ENCODE measurements at places on chromosomes 7 and 10. TPM values are rescaled to one million over a fixed set of nuclear protein-coding genes. Genes with fewer than 3 reads are reported as not detected.
A peak's percentile ranks its signal among the peaks of the same experiment; 100 is the strongest.

Gene ECD
- total RNA-seq: 26.9 TPM

Gene KAZALD1
- total RNA-seq: 14.6 TPM

Gene SLC26A5
- not detected for total RNA-seq

Gene CHRM2
- total RNA-seq: 3.2 TPM

Gene NXPH1
- not detected for total RNA-seq

Gene OPN4
- not detected for total RNA-seq

- peaks cover 18% of the 10 kb centered on the region for H3K4me1 ChIP-seq
- H3K4me3 ChIP-seq: no peak overlapping the region
- peaks cover 9% of the 10 kb centered on the region for H3K36me3 ChIP-seq
- H3K27me3 ChIP-seq: no peaks in the 10 kb centered on the region
- no peak overlapping the region for H3K27ac ChIP-seq
- peak; percentile 55 for DNase-seq
Measured at GRCh38 chr7:41977151-41977651, 259.8 kb downstream of the GLI3 start.

- H3K27me3 ChIP-seq: peaks cover 5% of the 10 kb centered on the region
- H3K4me1 ChIP-seq: peaks cover 82% of the 10 kb centered on the region
- no peak overlapping the region for H3K4me3 ChIP-seq
Measured at GRCh38 chr10:48572414-48572813, 32.5 kb downstream of the ARHGAP22 start.

GRCh38 chr7:110050785-110051184 lies 1040.1 kb upstream of the LRRN3 start:
- H3K27ac ChIP-seq: no peak overlapping the region
- no peak overlapping the region for H3K4me3 ChIP-seq
- no peaks in the 10 kb centered on the region for H3K27me3 ChIP-seq
- H3K4me1 ChIP-seq: peaks cover 27% of the 10 kb centered on the region

- no peaks in the 10 kb centered on the region for H3K4me1 ChIP-seq
- H3K4me3 ChIP-seq: no peak overlapping the region
- H3K27me3 ChIP-seq: 0 out of 2 replicates have a peak, but pooled peaks cover 3% of the 10 kb centered on the region
- no peaks in the 10 kb centered on the region for H3K36me3 ChIP-seq
- H3K27ac ChIP-seq: no peak overlapping the region
Measured at GRCh38 chr10:124624895-124625294, 119.3 kb downstream of the FAM53B start.

GRCh38 chr7:142391191-142391992 lies 133.5 kb upstream of the PRSS58 start:
- H3K27ac ChIP-seq: no peak overlapping the region
- DNase-seq: no peak
- H3K4me1 ChIP-seq: peaks cover 18% of the 10 kb centered on the region
- H3K36me3 ChIP-seq: no peaks in the 10 kb centered on the region
- H3K4me3 ChIP-seq: no peak overlapping the region

DNA sequence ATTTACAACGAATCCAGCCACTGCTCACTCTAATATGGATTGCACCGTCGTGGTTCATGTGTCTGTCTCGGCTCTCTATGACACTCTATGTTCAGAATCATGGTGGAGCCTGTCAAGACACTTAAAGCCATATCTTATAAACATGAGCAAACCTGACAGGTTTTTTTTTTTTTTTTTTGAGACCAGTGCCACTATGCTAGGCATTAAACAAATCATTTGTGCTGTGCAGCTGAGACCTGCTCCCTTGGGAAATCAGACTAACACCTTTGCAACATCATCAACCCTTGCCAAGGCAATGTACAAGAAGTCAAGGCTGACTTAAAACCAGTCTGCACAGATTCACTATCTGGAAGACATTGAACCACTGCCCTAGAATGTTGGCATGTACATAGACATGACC lies 181.2 kb upstream of the ANK3 start:
- H3K4me3 ChIP-seq: no peak overlapping the region
- H3K27me3 ChIP-seq: peaks cover 12% of the 10 kb centered on the region
- no peak for DNase-seq
- H3K36me3 ChIP-seq: no peaks in the 10 kb centered on the region
- peaks cover 10% of the 10 kb centered on the region for H3K4me1 ChIP-seq

GRCh38 chr10:106439366-106439765 lies 725.1 kb downstream of the SORCS1 start:
- peaks cover 2% of the 10 kb centered on the region for H3K36me3 ChIP-seq
- no peak overlapping the region for H3K4me3 ChIP-seq
- 0 out of 2 replicates have a peak overlapping the region, but pooled peaks have one; percentile 25 for H3K27ac ChIP-seq
- DNase-seq: no peak
- H3K4me1 ChIP-seq: peaks cover 57% of the 10 kb centered on the region
- H3K27me3 ChIP-seq: no peaks in the 10 kb centered on the region

- H3K27ac ChIP-seq: peak overlapping the region; percentile 86
- DNase-seq: no peak
- H3K36me3 ChIP-seq: peaks cover 47% of the 10 kb centered on the region
- H3K27me3 ChIP-seq: no peaks in the 10 kb centered on the region
- H3K4me1 ChIP-seq: peaks cover 67% of the 10 kb centered on the region
Measured at GRCh38 chr7:18521236-18521589, 25.7 kb downstream of the HDAC9 start.

DNA sequence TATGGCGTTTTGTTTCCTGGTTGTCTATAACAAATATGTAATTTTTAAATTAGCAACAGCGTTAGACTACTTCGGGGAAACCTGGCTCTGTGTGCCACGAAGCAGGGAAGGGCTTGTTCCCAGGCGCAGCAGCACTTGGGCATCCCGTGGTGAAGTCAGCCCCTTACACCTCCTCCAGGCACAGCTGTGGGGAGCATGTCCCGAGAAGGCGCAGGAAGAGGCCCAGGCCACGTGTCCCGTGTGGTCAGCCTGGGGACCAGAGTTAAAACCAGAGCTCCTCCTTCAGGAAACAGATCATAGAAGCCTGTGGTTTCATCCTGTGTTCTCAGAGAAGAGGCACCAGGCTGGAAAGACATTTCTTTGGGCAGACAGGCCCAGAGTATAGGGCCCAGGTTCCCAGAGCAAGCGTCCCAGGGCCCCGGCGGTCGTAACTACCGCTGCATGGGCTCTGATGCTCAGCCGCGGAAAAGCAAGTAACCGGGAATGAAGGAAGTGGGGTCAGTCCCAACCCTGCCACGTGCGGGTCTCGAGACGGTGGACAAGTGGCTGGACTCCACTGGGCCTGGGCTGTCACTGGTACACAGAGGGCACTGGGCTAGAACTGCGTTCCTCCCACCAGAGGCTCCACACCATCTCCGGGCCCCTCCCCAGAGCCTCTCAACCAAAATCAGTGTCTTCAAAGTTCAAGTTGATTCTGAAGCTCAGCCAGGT lies 7.1 kb downstream of the NUDT1 start:
- peak overlapping the region; percentile 89 for H3K4me3 ChIP-seq
- H3K27ac ChIP-seq: peak overlapping the region; percentile 100
- H3K4me1 ChIP-seq: peaks cover 24% of the 10 kb centered on the region
- peak; percentile 96 for DNase-seq
- peaks cover 4% of the 10 kb centered on the region for H3K27me3 ChIP-seq
